Calu3 (cell line): ENCODE measurements at places on chromosomes 1 and 21. TPM values are rescaled to one million over a fixed set of nuclear protein-coding genes. Genes with fewer than 3 reads are reported as not detected.

GRCh38 chr1:203686091-203686632 lies 59.5 kb downstream of the ATP2B4 start:
- DNase-seq, result no peak
- H3K4me1 ChIP-seq, result no peaks in the 10 kb centered on the region
- H3K27ac ChIP-seq, result no peak overlapping the region
- peaks cover 23% of the 10 kb centered on the region for H3K27me3 ChIP-seq
- H3K4me3 ChIP-seq, result no peak overlapping the region

GRCh38 chr1:66570196-66570595 lies 36.2 kb downstream of the SGIP1 start:
- H3K27ac ChIP-seq, result no peak overlapping the region
- H3K36me3 ChIP-seq, result no peaks in the 10 kb centered on the region
- no peak overlapping the region for H3K4me3 ChIP-seq

GRCh38 chr21:28640326-28640725 lies 352.4 kb downstream of the LTN1 start:
- H3K4me3 ChIP-seq, result no peak overlapping the region
- no peaks in the 10 kb centered on the region for H3K27me3 ChIP-seq
- H3K4me1 ChIP-seq, result peaks cover 27% of the 10 kb centered on the region
- no peak overlapping the region for H3K27ac ChIP-seq
- DNase-seq, result no peak

GRCh38 chr1:36419569-36419968 lies 21.9 kb upstream of the LSM10 start:
- no peak overlapping the region for H3K4me3 ChIP-seq
- H3K27ac ChIP-seq, result no peak overlapping the region
- H3K36me3 ChIP-seq, result no peaks in the 10 kb centered on the region
- peaks cover 13% of the 10 kb centered on the region for H3K4me1 ChIP-seq

- H3K27me3 ChIP-seq, result no peaks in the 10 kb centered on the region
- H3K4me3 ChIP-seq, result no peak overlapping the region
- peak; percentile 4 for DNase-seq
- H3K4me1 ChIP-seq, result peaks cover 8% of the 10 kb centered on the region
Measured at GRCh38 chr1:100785470-100786052, 66.0 kb downstream of the VCAM1 start.

DNA sequence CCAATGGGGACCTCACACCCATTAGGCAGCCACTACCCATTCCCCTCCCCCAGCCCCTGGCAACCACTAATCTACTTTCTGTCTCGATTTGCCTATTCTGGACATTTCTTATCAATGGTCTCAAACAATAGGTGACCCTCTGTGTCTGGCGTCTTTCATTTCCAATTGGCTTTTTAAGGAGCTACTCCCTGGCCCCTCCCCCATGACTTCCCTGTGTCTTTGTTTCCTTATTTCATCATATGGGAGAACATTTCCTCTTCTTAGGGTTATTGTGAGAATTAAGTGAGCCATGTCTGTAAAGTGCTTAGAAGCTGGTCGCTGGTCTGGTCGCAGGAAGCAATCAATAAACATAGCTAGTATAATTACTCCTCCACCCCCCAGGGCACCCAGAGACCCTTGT lies 80.9 kb downstream of the SPSB1 start:
- no peak overlapping the region for H3K4me3 ChIP-seq
- DNase-seq, result no peak
- H3K27me3 ChIP-seq, result no peaks in the 10 kb centered on the region
- H3K36me3 ChIP-seq, result no peaks in the 10 kb centered on the region
- H3K27ac ChIP-seq, result no peak overlapping the region

DNA sequence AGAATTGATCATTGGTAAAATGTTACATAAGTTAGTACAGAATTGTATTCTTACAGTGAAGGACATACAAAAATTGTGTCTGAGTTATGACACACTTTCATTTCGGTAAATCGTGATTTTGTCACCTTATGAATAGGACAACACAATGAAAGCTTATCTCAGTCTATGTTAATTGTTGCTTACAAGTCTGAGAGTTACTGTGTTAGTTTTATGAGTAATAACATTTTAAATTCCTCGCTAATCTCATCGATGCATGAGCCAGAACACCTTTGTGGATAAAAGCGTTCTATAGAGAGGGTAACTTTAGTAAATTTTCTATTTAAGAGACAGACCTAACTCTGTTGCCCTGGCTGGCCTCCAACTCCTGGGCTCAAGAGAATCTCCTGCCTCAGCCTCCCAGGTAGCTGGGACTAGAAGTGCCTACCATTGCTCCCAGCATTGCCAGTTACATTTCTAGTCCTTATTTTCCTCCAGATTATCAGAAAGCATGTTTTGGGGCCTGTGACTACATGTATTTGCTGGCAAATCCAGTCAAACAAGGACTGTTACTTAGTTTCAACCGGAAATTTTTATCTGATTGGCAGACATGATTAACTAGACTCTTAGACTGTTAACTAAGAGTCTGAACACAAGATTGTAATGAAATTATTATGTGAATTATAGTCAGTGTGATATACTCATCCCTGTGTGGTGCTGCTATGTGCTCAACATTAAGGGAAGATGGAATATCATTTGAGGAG lies 3.0 kb downstream of the PRRC2C start:
- peak overlapping the region; percentile 42 for H3K27ac ChIP-seq
- DNase-seq, result no peak
- peak overlapping the region; percentile 99 for H3K4me3 ChIP-seq
- H3K27me3 ChIP-seq, result no peaks in the 10 kb centered on the region

The PAQR7 gene
- total RNA-seq, result 13.6 and 15.9 TPM in 2 replicates

The TLR5 gene
- total RNA-seq, result 11.7 and 17.3 TPM in 2 replicates
